Mesenchymal stem cell (in vitro differentiated cells and primary cell): ENCODE measurements at places on chromosomes 4 and X.

DNA sequence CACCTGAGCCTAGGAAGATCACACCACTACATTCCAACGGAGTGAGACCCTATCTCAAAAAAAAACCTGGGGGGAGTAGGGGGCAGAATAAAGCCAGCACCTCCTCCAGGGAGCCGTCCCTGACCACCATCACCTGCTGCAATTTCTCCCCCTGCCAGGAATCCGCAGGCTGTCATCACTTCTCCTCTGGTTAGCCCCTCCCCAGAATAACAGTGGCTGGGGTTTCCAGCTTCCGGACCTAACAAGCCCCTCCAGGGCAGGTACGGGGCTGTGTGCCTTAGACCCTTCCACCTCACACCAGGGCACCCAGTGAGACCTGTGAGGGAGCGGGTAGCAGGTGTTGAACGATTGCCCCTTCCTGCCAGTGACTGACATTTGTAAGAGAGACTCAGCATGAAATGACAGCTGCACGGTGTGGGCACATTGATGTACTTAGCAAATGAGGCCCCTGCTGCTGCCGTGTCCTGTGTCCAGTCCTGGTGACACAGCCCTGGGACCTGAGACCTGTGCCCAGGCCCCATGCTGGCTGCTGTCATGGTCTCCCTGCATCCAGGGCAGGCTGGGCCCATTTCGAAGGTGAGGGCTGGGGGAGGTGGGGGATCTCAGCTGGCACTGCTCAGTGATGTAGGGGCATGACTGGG, 6.7 kb upstream of the WFS1 start:
- DNase-seq, result no peak

- no peak for DNase-seq
Observed at GRCh38 chr4:38177641-38178391, 217.6 kb downstream of the PTTG2 start.

GRCh38 chrX:5718651-5719050, 510.0 kb downstream of the NLGN4X start:
- peak; percentile 6 for DNase-seq

- no peak for DNase-seq
Observed at GRCh38 chr4:128358913-128359279, 71.3 kb upstream of the PGRMC2 start.

- DNase-seq, result no peak
Observed at GRCh38 chrX:88940904-88941303, 193.9 kb downstream of the CPXCR1 start.

GRCh38 chr4:113636438-113636818, 125.1 kb downstream of the CAMK2D start:
- DNase-seq, result no peak

GRCh38 chr4:20172070-20172760, 79.5 kb upstream of the SLIT2 start:
- DNase-seq, result no peak

- no peak for DNase-seq
Observed at GRCh38 chrX:124342174-124342867, 4.0 kb upstream of the SH2D1A start.

DNA sequence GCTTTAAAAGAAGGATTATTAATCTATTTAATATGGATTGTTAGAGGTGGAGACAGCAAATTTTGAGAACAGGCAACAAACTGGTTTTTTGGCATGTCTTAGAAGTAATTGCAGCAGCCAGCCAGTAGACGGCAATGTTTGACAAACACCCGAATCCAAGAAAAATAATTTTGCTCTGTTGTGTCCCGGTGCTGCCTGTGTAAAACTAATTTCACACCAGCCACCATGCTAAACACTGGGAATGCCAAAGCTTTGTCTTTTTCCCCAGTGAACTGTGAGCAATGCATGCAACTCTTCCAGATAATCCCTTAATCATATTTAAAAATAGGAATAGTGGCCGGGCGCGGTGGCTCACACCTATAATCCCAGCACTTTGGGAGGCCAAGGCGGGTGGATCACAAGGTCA, 25.9 kb downstream of the SMIM31 start:
- DNase-seq, result peak; percentile 43

- DNase-seq, result no peak
Observed at GRCh38 chr4:38717604-38718003, 53.6 kb downstream of the KLF3 start.

DNA sequence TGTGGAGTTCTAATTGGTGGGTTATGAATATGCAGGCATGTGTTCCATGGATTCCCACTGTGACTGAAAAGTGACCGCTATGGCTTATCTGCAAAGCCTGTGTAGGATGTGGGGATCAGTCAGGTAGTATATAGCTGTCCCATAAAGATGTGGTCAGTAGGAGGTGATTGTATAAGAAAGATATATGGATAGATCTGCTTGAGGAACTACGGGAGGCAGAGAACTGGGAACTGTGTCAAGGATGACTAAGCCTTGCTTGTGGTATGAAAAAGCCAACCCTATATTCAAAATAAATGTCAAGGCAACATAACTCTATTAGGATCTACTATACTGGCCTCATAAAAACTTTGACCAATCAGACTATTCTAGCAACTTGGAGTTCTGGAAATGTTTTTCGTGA, 185.2 kb downstream of the KLHL4 start:
- DNase-seq, result no peak

- DNase-seq, result no peak
Observed at GRCh38 chrX:130502016-130502570, 100.3 kb downstream of the RBMX2 start.

GRCh38 chr4:73945674-73946449, 36.0 kb downstream of the PF4 start:
- DNase-seq, result no peak

DNA sequence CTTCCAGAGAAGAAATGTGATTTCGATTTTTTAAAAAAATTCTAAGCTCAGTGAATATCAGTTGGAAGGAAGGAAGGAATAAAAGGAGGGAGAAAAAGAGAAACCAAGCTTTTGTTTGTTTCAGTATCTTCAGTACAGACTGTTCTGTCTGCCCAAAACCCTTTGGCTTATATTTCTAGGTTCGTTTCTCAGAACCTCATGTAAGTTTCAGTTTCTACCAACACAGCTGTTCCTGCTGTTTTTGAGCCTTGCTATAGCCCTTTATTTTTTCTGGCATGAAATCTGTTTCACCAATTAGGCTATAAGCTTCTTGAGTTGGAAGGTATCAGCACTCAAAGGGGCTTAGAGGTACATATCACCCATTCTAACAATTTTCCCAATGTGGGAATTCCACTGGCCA, 157.9 kb downstream of the GBA3 start:
- DNase-seq, result no peak

DNA sequence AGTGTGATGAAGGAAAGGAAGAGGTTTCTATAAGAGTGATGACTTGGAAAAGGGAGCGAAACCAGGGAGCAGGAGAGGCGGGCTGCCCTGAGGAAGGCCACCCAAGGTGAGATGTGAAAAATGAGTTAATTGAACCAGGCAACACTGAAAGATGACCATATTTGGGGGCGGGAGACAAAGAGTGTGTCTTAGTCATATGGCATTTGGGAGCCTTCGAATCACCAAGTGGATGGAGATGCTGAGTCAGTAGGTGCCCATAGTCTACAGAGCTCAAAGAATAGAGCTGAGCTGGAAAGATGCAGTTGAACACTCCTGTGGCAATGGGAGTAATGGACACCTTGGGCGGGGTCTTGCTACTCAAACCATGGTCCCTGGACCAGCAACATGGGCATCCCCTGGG, 8.3 kb upstream of the TLR8 start:
- DNase-seq, result no peak

DNA sequence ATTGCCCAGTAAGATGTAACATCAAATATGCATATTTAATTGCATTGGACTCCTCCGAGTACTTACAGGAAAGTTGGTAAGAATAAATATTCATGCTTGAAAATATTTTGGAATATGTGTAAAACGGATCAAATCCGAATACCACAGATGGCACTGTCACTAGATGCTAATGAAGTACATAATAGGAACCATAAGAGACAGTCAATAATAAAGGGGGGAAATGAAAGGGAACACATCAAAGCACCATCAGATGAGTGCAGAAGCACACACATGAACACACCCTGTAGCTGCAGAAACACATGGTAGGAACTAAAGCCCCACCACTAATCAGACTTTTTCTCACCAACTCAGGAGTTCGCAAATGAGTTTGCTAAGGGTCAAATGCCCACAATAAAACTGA, 52.2 kb upstream of the PAGE5 start:
- DNase-seq, result no peak

- DNase-seq, result no peak
Observed at GRCh38 chrX:148314876-148315275, 185.5 kb upstream of the AFF2 start.

GRCh38 chrX:53716328-53717088, 30.0 kb upstream of the HUWE1 start:
- DNase-seq, result no peak

GRCh38 chr4:55002431-55002830, 123.0 kb downstream of the KDR start:
- no peak for DNase-seq

DNA sequence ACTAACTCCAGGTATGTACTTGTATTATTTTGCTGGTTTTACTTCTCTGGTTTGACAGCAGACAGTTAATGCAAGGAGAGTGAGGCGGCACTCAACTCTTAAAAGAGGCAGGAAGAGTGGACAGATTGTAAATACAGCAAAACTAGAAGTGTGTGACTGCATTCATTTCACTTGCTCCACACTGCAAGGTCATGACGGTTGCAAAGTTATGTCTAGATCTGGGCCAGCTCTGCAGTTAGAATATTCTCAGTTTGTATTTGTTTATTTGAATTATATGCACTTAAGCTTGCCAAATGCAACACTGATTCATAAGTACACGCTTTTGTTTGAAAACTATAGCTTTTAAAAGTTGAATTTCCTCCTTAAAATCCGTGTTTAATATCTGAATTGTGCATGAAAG, 148.9 kb downstream of the STIM2 start:
- DNase-seq, result peak; percentile 28

- peak; percentile 75 for DNase-seq
Observed at GRCh38 chrX:109839694-109840567, 106.9 kb upstream of the ACSL4 start.

GRCh38 chrX:55167124-55167803, 52.9 kb upstream of the PAGE5 start:
- DNase-seq, result peak; percentile 24

GRCh38 chrX:139192386-139192961, 338.1 kb upstream of the F9 start:
- no peak for DNase-seq
